NCI-H510A (cell line): ENCODE measurements at places on chromosomes 7 and 10.

GRCh38 chr10:14454629-14455028 is 123.9 kb upstream of the FRMD4A start:
- no peak for DNase-seq

DNA sequence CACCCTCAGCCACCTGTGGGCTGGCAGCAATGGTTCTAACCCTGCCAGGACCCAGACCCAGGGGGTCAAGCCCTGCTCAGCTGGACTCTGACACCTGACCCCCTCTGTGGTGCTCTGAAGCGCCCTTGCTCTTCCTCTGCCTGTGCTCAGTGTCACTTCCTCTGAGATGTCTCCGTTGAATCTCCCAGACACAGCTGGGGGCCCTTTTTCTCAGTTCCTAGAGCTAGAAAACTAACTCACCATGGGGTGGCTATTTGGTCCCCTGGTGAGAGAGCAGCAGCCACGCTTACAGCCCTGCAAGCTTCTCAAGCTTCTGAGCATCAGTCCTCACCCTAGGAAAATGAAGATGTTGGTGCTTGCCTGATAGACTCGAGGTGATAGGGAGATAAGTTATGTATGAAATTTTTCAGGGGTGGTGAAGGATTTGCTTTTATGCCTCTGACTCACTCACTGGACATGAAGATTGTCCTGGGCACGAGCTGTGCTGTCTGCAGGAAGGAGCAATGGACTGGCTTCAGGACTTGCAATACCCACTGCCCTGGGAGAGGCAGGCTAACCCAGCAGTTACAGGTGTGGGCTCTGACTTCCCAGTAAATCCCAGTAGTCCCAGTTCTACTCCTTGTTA is 29.6 kb downstream of the COL13A1 start:
- no peak for DNase-seq

DNA sequence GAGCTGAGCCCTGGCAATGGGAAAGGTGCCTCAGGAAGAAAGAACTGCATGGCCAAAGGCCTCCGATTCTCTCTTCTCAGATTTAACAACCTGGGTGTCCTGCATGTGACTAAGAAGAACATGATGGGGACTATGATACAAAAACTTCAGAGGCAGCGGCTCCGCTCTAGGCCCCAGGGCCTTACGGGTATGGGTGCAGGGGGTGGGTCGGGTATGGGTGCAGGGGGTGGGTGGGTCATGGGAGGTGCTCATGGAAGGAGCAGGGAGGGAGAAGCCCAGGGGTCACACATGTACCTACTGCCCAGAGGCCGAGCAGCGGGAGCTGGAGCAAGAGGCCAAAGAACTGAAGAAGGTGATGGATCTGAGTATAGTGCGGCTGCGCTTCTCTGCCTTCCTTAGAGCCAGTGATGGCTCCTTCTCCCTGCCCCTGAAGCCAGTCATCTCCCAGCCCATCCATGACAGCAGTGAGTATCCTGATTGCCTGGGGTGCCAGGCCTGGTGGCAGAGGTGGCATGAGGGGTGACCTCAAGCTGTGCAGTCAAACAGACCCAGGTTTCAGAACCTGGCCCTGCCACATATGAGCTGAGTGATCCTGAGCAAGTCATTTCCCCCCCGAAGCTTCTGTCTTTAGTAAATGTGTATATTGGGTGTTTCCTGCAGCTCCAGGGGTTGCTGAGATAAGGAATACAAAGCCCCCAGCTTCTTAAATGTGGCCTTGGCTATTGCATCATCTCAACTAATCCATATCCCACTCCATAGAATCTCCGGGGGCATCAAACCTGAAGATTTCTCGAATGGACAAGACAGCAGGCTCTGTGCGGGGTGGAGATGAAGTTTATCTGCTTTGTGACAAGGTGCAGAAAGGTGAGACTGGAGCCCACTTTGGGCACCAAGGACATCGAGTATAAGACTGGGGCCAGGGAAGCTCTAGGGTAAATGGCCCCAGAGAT is 2.0 kb downstream of the NFKB2 start:
- DNase-seq: no peak

GRCh38 chr7:80643336-80643915 is 5.0 kb downstream of the CD36 start:
- no peak for DNase-seq

DNA sequence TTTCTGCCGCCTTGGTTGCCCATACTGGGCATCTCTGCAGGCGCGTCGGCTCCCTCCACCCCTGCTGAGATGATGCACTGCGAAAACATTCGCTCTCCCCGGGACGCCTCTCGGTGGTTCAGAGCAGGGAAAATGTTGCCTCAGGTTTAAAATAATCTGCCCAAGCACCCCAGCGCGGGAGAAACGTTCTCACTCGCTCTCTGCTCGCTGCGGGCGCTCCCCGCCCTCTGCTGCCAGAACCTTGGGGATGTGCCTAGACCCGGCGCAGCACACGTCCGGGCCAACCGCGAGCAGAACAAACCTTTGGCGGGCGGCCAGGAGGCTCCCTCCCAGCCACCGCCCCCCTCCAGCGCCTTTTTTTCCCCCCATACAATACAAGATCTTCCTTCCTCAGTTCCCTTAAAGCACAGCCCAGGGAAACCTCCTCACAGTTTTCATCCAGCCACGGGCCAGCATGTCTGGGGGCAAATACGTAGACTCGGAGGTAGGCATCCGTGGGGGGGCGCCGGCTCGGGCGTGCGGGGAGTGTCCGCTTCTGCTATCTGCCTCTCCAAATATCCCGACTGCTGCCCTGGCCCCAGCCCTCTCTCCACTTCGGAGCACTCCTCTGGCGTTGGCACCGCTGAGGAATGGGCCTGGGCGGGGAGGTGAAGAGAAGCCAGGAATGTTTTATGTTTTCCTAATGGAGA is at the start of gene CAV1:
Gene CAV1 (plus strand): TSS at position 428 of the 689 bp plus-strand sequence. CDS start 27 bp downstream, at position 455.
- DNase-seq: no peak
